ENCODE measurements at places on chromosomes 2 and 18.

DNA sequence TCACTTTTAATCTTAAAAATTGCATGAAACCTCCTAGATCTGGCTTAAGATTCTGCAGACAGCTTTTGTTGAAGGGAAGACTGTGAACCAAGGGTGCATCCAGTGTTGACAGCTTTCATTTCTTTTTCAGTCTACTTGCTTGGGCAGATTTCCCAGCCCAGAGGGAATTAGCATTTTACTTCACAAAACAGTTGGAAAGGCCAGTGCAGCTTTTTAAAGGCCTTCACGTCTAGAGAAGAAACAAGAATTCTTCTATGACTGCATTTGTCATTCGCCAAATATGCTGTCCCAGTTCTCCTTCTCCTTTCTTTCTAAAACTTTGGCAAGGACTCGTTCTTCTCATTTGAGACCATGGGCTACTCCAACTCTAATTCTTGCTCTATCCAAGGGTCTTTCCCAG is 17.4 kb downstream of the NTSR2 start:
- no peak for DNase-seq

DNA sequence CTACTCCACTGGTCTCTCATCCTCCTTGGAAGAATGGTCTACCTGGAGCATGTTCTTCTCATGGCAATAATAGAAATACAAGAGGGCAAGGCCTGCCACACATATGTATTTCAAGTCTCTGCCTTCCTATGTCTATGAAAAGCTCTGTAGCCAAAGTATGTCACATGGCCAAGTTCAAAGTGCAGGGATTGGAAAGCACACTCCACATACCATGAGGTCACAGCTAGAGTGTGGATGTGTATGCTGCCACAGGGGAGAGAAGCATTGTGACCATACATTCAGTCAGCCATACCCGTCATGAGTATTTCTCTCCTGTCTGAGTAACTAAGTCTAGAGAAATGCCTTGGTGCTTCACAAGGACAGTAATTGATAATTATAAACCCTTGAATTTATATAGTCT is 8.8 kb upstream of the EIF2AK3 start:
- no peak for DNase-seq

- DNase-seq, result no peak
Measured at GRCh38 chr2:170779304-170779703, 9.1 kb downstream of the ERICH2 start.

DNA sequence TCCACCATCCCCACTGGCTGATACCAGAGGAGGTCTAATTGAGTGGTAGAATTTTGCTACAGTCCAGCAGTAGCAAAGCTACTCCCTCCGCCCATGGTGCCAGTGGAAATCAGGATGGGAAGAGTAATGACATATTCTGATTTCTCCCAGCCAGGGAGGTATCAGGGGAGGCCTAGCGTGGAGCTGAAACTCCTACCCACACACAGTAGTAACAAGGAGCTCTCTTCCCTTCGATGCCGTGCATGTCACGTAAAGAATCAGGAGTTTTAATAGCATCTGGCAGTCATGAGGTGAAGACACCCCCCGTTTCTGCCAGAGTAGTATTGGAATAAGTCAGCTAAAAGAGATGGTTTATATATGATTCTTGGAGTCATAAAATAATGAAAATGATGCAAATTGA is 786.8 kb upstream of the DDX18 start:
- DNase-seq, result no peak

- no peak for DNase-seq
Measured at GRCh38 chr18:50218432-50219197, 23.7 kb upstream of the MYO5B start.

- no peak for DNase-seq
Measured at GRCh38 chr2:190186238-190186637, 123.7 kb upstream of the MSTN start.

DNA sequence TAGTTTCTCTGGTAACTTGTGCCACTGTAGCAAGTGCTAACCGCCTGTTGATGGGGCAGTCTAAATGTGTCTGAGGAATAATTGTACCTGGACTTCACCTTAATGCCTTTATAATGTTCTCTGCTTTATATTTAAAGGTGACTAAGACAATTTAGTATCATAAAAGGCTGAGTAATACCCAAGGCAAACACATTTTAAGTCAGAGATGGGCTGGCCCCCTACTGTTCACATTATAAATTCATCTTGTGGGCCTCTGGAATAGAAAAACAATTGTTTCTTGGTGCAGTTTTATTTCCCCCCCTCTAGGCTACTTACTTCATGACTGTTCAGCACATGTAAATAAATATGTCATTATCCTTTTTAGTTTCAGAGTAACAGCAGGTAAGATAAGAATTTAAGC is 559.3 kb upstream of the PIK3C3 start:
- DNase-seq, result no peak

GRCh38 chr2:54613386-54613785 is 110.1 kb upstream of the EML6 start:
- no peak for DNase-seq

GRCh38 chr2:30662268-30663131 is 144.7 kb downstream of the CAPN13 start:
- no peak for DNase-seq

DNA sequence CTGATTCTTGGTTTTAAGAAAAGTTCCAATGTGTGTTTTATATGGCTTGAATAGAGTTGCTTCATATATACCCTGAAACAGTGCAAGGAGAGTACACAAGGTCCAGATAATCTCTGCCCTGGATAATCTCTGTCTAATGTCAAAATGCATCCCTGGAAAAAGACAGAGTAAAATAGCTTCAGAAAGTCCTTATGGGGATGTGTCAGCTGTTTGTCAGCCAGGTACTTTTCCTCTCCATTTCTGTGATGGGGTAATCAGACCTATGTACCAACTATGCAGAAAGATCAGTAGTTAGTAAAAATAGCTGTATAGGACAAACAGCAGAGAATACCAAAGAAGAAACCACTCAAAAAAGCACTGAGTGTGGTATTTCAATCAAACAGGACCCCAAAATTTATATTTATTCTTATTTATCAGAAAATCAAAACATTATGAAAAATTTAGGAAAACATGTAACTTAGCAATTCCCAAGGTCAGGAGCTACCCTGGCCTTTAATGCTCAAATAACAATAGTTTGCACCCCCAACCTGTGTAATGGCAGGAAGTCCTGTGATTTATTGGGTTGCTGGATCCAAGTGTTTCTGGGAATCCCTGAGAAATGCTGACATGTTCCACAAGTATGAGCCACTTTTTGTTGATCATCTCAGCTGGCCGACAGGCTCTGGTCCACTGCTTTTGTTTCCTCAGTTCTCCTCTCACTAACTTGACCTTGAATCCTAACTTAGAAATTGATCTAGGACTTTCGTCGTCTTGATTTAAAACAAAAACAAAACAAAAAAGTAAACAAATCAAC is 69.6 kb downstream of the MDH1 start:
- no peak for DNase-seq

DNA sequence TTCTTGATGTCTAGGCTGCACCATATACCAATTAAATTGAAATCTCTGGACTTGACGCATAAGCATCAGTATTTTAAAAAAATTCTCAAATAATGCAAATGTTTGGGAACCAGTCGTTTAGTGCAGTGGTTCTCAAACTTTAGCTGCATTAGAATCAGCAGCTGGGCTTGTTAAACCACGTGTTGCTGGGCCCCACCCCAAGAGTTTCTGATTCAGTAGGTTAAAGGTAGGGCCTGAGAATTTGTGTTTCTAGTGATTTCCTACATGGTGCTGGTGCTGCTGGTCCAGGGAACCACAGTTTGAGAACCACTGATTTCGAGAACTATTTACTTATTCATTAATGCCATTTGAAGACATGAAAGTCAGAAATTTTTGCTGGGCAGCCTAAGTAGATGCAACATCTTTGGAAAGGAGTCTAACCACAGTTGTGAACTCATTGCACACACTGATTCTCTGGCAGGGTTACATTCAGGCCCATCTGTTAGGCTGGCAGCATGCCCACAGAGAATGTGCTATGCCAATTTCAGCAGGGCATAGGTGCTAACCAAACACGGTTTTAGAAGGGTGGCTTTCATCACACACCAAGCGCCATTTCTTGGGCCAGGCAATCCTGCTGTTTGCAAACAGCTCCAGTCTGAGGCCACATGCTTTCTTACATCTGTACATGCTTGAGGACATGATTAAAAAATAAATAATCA is 26.4 kb upstream of the ATP5MC3 start:
- DNase-seq, result no peak

DNA sequence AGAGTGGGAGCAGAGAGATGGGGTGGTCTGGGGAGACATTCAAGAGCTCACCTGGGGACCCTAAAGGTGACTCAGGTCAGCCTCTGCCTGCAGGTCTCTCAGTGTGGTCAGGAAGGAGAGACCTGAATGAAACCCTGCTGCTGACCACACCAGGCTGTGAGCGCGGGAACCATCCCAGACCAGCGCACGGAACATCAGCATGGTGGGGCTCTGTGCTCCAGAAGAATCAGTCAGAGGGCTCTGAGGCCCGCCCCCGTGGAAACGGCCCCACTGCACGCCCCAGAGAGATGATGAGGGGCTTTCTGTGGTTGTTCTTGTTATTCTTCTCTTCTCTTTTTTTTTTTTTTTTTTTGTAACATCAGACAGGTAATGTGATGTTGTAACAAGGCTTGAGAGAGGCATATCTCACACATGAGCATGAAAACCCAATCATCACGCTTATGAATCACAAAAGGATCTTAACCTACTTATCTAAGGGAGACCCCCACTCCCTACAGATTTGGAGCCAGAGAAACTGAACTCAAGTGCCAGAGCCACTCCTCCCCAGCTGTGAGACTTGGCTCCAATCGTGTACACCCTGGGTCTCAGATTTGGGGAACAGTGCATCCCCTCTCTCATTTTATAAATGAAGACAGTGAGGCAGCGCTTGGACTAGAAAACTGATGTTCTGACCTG is 302.2 kb downstream of the EIPR1 start:
- no peak for DNase-seq

DNA sequence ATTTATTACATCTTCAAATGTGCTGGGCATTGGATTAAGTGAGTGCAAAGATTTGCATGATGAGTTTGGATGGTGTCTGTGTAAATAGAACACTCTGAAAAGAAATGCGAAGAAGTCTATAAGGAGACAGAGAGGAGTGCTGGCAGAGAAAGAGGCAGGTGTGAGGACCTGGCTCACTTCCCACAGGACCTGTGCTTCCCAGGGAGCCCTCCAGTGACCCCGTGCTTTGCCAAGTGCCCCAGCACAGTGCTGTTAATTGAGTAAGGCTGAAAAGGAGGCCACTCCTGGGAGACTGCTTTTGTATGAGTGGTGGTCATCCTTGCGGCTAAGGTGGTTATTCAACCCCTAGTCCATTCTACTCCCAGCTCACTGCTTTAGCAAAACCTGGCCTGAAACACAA is 230.8 kb downstream of the OSR1 start:
- no peak for DNase-seq

- DNase-seq, result no peak
Measured at GRCh38 chr2:222706616-222707015, 35.2 kb downstream of the MOGAT1 start.

GRCh38 chr2:180063494-180064092 is 56.5 kb upstream of the CWC22 start:
- no peak for DNase-seq

- DNase-seq, result no peak
Measured at GRCh38 chr2:220154304-220154703, 526.9 kb downstream of the SLC4A3 start.

- DNase-seq, result no peak
Measured at GRCh38 chr2:232421189-232421785, 14.6 kb downstream of the ALPG start.

GRCh38 chr2:111184725-111185310 is 64.1 kb downstream of the BCL2L11 start:
- DNase-seq, result no peak

GRCh38 chr2:98654699-98655495 is 46.5 kb downstream of the UNC50 start:
- no peak for DNase-seq

- DNase-seq, result no peak
Measured at GRCh38 chr2:98153481-98153880, 66.5 kb downstream of the VWA3B start.

DNA sequence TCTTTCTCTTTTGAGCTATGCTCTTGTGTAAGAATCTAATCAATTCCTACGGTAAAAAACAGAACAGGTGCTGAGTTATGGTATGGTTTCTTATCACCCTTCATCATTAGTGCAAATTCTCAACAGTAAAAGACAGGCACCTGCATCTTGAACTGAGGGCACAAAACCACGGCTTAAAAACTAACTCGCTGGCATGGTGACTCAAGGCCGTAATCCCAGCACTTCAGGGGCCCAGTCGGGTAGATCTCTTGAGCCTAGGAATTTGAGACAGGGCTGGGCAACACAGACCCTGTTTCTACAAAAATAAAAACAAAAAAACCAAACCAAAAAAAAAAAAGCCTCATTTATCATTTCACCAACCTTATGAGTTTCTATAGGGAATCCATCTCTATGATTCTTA is 33.3 kb downstream of the THAP4 start:
- no peak for DNase-seq
